Fibroblast of skin of left quadriceps (primary cell): ENCODE measurements at places on chromosomes 5 and 9.
A peak's percentile ranks its signal among the peaks of the same experiment; 100 is the strongest.

DNA sequence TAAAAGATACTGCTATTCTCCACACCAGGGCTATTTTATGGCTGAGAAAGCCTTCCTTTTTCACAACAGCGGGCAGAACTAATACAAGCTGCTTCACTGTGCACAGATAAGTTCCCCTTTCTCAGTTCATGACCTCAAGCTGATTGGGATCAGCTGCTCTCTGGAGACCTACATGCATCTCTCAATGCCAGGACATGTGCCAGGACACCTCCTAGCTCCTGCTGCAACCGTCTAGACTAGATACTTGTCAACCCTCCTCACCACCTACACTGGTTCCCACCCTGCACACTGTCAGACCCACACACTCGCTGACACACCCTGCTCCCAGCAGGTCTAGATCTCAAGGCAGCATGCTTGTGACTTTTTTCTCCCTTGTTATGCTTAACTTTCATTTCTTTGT is 39.8 kb downstream of the STARD4 start:
- DNase-seq = no peak

DNA sequence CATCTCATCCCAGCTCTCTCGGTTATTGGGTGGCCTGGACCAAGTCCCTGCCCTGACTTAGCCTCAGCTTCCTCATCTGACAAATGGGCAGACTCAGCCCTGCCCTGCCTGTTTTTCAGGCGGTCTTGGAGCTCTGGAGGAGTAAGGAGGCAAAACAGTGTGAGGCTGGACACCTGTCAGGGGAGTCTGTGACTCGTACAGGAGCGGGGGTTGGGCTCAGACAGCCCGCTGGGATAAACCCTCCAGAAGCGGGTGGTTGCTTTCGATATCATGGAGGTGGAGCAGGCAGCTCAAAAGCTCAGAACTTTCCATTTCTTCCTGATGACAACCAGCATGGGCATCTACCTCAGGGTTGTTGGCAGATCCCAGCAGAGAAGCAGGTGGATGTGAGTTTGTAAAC is 72.9 kb upstream of the GGTA1 start:
- DNase-seq = no peak

- peak; percentile 9 for DNase-seq
Measured at GRCh38 chr5:57532513-57533497, 50.2 kb upstream of the ACTBL2 start.

DNA sequence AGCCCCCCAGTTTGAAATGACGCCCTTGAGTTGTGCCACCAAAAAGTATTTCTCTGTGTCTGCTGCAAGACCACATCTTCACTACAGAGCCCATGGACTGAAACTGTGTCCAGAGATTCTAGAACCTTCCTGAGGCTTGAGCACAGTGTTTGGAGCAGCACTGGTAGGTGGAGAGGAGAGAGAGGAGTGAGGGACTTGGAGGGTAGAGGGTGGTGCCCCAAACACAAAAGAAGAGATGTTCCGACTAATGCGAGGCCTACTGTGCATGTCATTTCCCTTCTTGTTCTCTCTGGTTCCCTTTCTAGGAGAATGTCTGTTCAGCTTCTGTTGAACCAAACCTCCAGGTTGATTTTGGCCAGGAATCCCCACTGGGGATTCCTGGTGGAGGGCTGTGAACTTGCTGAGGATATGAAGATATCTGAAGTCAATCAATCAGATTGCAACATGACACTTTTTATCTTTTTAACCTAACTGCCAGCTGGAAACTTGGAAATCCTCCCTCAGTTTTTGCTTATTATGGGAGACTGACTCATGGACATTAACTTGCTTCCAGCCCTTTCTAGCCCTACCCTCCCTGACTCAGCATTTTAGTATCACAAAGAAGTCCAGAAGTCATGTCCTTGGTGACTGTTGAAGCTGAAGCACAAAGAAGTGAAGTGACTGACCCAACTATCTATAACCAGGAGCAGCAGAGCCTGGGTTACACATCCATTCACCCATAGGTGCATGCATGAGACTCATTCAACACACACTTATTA is 154.5 kb downstream of the NR3C1 start:
- peak; percentile 69 for DNase-seq

GRCh38 chr9:104774132-104774531 is 10.2 kb downstream of the NIPSNAP3B start:
- DNase-seq = no peak

DNA sequence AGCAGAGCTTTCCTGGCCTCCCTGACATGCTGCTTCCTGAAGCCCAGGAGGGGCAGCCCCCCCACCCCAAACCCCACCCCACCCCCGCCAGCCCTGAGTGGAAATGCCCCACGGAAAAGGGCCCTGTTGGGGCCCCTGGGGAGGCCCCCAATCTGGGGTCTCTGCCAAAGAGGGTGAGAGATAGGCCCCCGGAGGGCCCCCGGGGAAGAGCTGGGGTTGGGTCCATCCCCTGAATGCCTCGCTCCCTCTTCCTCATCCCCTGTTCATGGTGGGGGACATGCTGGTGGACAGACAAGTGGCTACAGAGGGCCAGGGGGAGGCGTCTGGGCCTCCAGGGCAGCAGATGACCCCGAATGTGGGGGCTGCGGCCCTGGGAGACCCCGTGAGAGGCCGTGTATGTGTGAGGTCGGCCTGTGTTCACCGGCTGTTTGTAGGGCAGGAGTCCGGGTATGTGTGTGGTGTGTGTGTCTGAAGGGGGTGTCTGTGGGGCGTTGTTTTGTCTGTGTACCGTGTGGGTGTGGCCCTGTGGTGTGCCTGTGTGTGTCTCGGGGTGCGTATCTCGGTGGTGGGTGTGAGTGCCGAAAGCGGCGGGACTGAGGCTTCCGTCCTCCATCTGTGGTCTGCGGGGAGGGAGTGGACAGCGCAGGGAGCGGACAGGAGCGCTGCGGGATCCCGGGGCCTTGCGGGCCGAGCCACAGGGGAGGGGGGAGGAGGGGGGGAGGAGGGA is 11.3 kb downstream of the C9orf50 start:
- no peak for DNase-seq

- DNase-seq = no peak
Measured at GRCh38 chr5:119353213-119353612, 2.6 kb upstream of the TNFAIP8 start.

GRCh38 chr9:107683566-107683965 is 194.0 kb upstream of the KLF4 start:
- no peak for DNase-seq

- DNase-seq = no peak
Measured at GRCh38 chr5:6338135-6338534, 40.2 kb downstream of the MED10 start.

- no peak for DNase-seq
Measured at GRCh38 chr5:51381761-51382474, 1.3 kb upstream of the ISL1 start.

DNA sequence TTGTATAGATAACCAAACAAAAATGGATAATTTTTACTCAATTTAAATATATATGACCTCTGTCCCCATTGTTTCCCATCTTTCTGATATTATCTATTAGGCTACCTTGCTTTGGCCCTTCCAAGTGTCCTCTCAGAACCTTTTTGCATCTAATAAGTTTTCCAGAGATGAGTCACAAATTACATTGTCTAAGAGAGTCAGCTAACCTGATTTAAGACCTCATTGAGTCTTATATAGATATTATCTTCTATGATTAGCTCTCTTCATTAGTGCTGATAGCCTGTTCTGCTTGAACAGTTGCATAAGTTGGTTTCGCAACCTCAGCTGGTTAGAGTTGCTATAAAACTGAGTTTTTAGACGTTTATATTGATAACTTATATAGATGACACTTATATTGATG is 623.1 kb downstream of the LRRC70 start:
- no peak for DNase-seq

DNA sequence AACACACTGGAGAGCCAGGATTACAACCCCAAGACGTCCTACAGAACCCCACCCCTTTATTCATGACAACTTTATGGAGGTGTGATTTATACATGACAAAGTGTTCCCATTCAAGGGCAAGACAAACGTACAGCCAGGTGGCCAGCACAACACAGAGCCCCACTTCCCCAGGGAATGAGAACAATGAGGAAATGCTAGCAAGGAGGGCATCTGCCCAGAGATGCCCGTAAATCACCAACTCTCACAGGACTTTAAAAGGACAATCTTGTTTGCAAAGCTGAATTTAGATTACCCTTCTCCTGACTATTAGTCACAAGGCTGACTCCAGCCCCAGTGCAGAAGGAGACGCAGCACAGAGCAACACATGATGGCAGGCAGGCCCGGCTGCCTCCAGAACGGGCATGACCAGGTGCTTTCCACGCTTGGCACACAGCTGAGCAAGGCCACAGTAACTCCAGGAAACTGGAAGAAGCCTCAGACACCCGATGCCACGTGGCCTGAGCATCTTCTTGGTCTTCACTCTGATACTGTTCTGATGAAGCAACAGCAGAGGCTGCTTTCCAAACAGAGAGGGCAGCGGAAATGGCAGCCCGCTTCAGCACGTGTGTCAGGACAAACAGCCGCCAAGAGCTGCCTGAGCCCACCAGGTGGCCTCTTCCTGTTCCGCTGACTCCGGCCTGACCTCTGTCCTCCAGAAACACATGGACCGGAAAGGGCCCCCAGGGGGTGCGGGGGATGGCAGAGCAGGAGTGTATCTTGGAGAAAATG is 51.4 kb downstream of the ROR2 start:
- DNase-seq = no peak

DNA sequence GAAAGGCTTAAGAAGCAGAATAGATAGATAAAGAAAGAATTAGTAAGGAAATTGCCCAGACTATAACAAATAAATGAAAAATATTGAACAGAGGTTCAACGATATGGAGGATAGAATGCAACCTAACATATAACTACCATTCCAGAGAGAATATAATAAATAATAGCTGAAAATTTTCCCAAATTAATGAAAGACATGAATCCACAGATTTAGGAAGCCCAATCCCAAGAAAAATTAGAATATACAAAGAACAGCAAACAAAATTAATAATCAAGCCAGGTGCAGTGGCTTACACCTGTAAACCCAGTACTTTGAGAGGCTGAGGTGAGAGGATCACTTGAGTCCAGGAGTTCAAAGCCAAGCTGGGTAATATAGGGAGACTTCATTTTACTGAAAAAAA is 27.8 kb upstream of the FNIP1 start:
- no peak for DNase-seq

DNA sequence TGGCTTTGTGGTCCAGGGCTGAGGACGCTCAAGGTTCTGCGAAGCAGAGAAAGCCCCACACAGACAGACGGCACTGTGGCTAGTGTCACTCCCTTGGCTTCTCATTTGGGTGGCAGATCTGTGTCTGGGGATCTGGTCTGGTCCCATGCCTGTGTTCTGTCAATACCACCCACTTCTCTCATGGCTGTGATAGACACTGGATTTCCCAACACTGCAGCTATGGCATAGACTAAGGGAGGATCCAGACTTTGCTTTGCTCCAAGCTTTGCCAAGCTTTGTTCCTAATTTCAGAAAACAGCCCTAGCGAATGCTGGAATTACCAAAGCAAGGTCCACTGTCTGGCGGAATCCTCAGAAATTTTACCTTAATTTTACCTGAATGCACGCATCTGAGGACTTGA is 62.1 kb downstream of the GADD45G start:
- no peak for DNase-seq

DNA sequence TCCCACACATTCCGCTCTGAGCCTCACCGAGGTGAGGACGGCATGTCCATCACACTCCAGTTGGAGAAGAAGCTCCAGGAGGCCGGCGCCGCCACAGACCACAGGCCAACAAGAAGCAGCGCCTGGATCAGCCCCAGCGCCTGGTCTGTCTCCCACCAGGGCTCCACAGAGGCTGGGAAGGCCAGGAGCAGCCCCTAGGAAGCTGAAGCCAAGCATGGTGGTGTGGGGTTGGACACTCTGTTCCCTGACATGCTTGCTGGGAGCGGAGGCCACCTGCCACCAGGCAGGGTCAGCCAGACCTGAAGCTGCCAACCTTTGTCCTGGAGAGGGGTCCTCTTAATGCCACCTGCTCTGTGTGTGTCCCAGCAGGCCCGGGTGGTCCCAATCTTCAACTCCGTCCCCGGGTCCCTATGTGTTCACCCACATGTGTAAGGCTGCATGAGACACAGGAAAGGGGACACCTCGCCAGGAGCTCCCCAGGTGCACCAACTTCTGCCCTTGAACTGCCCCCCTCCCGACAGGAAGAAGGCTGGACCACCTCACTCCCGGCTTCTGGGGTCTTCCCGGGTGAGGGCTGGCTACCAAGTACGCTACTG is 140.1 kb upstream of the PPP1R26 start:
- no peak for DNase-seq

GRCh38 chr5:107860044-107860443 is 189.3 kb upstream of the EFNA5 start:
- no peak for DNase-seq

GRCh38 chr9:88498880-88499279 is 36.1 kb upstream of the NXNL2 start:
- DNase-seq = no peak

DNA sequence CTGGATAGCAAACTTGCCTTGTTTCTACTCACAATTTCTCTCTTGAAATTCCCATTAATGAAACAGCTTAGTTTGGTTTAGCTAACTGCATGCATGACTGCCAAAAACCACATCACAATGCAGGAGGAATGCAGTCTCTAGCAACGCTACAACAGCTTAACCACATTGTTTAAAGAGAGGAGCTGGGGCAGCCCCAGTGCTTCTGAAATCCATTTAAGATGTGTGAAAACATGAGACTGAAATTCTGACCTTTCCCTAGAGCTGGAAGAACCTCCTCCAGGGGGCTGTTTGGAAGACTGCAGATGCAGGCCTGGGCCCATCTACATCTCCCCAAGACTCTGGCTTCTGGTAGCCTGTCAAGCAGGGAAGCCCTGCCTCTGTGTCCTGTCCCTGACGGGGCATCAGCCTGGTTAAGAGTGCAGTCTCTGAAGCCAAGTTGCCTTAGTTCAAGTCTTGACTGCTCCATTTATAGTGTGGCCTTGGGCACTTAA is 157.1 kb downstream of the ZNF462 start:
- peak; percentile 93 for DNase-seq

- DNase-seq = no peak
Measured at GRCh38 chr5:176816791-176817347, 6.5 kb downstream of the UNC5A start.

DNA sequence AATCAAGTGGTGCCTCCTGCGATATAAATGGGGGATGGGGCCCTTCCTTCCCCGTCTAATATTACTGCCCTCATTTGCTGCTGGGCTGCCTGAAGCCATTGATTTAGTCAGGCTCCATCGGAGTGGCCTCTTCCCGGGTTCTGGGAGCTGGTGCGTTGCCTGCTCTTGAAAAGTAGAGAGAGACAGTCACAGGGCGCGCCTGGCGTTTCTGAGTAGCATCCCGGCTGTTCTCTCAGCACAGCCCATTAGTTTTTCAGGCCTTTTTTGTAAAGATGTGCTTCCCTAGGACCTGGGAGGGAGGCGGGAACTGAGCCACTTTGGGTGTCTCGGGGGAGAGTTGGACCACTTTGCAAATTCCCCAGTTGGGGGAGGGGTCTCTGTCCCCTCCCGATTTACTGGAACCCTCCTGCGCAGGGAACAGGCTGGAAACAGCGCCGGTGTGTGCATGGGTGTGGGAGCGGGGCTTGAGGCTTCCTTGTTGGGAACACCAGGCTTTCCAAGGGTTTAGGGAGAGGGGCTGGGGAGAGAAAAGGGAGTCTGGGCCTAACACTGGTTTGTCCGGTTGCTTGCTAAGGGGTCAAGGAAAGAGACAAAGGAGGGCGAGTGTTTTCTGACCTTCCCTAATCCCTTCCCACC is 4.7 kb downstream of the PRDM6 start:
- DNase-seq = no peak

- no peak for DNase-seq
Measured at GRCh38 chr9:20351715-20352114, 270.6 kb downstream of the MLLT3 start.

GRCh38 chr5:174221946-174222345 is 176.4 kb downstream of the NSG2 start:
- no peak for DNase-seq
